Tibial artery (tissue), 4 donors: ENCODE measurements at places on chromosomes 2 and 18.
A peak's percentile ranks its signal among the peaks of the same experiment; 100 is the strongest.

DNA sequence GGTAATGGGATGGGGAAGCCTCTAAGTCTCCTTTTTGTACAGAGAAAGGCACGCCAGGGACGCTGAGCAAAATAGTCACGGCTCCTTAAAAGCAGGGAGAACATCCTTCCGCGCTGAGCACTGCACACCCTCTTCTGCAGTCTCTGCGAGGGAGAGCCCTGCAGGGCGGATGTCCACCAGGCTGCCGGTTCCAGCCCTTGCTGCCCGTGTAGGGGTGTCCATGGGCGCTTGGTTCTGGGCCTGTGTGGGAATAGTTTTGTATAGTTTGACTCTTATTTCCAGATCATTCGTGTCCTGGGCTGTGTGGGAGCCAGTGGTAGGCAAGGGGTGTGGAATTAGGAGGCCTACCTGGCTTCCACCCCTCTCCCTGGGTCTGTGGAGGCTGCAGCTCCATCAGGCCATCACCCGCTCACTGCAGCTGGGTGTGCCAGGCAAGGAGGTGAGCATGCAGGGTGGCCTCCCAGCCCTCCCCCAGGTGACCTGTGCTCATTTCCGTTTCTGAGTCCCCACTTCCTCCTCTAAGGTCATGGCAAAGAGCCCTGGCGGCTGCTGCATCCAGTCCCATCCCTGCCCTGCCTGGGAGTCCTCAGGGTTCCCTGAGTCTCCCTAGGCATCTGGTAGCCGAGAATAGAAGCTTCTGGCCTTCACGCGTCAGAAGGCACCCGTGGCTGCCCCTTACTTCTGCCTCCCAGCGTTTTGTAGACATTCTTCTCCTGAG lies 202.6 kb downstream of the LDLRAD4 start:
- peak; percentile 64 for DNase-seq

GRCh38 chr2:173101687-173102086 lies 26.0 kb downstream of the MAP3K20 start:
- DNase-seq: no peak

GRCh38 chr2:3639653-3640052 lies 18.3 kb upstream of the ALLC start:
- peak; percentile 15 for DNase-seq

DNA sequence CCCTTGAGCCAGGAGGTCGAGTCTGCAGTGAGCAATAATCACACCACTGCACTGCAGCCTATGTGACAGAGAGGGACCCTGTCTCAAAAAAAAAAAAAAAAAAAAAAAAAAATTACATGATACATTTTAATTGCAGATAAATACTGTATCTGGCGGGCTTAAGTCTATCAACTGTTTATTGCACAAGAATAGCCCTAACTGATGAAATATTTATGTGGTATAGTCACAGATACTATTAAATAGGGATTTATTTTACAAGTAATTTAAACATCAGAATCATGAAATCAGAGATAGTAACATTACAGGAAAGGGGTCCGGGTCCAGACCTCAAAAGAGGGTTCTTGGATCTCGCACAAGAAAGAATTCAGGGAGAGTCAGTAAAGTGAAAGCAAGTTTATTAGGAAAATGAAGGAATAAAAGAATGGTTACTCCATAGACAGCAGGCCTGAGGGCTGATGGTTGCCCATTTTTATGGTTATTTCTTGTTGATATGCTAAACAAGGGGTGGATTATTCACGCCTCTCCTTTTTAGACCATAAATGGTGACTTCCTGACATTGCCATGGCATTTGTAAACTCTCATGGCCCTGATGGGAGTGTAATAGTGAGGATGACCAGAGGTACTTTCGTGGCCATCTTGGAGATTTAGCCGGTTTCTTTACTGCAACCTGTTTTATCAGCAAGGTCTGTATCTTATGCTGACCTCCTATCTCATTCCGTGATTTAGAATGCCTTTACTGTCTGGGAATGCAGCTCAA lies 166.6 kb downstream of the PMAIP1 start:
- DNase-seq: no peak

DNA sequence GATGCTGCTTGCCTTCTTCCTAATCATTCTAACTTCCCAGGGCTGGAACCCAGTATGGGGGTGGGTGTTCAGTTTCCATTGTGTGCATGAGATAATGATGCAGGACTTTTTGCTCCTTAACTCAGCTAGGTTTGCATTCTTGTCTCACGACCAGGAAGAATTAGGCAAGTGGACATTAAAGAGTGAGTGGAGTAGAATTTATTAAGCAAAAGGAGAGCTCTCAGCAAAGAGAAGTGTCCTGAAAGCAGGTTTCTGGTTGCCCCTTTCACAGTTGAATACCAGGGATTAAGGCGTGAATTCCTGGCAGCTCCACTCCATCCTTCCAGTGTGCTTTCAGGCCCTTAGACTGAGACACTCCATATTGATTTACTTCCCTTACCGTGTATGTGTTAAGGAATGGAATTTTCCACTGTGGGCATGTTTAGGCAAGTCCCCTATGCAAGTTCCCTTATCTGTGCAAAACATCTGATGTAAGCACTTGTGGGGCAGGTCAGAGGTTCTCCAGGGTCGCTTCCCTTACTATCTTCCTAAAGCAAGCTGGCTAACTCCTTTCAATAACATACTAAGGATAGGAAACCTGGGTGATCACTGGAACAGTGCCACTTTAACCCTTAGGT lies 126.5 kb downstream of the GPR39 start:
- no peak for DNase-seq

DNA sequence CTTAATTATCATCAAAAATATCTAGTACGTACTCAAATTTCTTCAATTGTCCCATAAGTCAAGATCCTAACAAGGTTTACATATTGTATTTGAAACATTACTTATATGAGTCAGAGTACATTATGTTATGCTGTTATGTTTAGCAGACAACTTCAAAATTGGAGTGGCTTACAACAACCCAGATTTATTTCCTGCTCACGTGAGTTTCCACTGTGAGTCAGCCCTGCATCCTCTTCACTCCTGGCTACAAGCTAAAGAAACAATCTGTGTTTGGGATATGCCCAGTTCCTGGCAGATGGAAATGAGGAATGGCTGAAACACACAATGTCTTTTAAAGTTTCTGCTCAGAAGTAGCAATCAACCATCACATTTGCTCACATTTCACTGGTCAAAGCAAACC lies 31.5 kb upstream of the TANC1 start:
- no peak for DNase-seq

GRCh38 chr2:210527286-210527685 lies 29.1 kb upstream of the CPS1 start:
- DNase-seq: no peak

- DNase-seq: no peak
These were observed 95.5 kb downstream of the LTBP1 start for GRCh38 chr2:33042265-33042664.

DNA sequence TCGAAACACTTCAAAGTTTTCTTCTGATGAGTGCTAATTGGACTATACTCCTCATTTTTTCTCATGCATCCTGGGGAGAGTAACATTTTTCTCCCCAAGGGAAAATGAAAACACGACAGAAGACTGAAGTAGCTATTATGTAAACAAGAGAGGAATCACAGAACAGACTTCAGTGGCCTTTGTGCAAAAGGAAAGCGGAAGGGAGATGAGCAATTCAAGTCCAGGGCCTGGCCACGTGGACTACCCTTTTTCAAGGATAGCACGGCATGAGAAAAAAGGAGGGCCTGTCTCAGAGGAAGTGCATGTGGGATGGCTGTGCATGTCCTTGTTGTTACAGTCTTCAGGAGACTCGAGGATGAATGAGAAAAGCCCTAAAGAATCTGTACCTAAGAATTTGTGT lies 43.8 kb upstream of the KCNE4 start:
- no peak for DNase-seq

- DNase-seq: no peak
These were observed 76.2 kb downstream of the DCDC2C start for GRCh38 chr2:3779496-3780049.

GRCh38 chr2:224208007-224208406 lies 168.9 kb upstream of the SERPINE2 start:
- DNase-seq: no peak

DNA sequence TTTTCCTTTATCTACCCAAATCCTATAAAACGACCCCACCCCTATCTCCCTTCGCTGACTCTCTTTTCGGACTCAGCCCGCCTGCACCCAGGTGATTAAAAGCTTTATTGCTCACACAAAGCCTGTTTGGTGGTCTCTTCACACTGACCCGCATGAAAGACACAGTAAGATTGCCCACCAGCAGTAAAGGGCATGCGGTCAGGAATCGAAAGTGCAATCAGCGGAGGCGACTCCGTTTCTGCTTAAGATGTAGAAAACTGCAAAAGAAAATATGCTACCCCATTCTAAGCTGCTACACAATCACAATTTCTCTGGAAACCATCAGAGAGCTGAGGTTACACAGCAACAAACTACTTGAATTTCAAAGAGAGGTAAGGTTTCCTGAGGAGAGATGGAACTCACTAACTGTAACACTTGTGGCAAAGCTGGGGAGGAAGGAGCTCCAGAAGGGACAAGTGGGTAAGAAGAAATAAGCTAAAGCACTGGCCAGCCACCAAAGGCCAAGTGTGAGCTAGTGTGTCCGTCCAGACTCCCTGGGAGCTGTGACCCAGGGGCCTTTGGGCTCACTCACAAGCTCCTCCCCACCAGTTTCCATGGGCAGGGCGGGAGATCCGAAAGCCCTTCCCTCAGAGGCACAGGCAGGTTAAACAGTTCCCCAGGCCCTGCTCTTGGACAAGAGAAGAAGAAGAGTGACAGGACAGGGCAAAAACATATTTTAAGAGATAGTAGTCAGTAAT lies 72.8 kb upstream of the TGFA start:
- no peak for DNase-seq

DNA sequence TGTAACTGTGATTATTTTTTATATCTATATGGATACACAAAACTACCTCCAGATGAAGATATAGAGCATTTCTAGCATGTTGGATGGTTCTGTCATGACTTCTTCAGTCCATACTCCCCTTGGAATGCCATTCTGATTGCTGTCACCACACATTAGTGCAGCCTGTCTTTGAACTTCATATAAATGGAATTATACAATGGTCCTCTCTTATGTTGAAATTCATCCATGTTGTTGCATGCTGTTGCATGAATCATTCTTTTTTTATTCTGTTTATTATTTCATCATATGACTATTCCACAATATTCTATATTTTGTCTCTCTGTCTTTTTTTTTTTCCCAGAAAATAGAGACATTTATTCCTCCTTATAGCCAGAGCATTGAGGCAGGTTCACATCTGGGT lies 74.1 kb downstream of the OSBPL6 start:
- DNase-seq: no peak

DNA sequence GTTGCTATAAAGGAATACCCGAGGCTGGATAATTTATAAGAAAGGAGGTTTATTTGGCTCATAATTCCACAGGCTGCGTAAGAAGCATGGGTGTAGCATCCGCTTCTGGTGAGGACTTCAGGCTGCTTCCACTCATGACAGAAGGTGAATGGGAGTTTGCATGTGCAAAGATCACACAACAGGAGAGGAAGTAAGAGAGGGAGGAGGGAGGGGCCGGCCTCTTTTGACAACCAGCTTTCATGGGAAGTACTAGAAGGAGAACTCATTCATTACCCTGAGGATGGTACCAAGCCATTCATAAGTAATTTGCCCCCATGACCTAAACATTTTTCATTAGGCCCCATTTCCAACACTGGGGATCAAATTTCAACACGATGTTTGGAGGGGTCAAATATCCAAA lies 386.8 kb upstream of the NETO1 start:
- no peak for DNase-seq

DNA sequence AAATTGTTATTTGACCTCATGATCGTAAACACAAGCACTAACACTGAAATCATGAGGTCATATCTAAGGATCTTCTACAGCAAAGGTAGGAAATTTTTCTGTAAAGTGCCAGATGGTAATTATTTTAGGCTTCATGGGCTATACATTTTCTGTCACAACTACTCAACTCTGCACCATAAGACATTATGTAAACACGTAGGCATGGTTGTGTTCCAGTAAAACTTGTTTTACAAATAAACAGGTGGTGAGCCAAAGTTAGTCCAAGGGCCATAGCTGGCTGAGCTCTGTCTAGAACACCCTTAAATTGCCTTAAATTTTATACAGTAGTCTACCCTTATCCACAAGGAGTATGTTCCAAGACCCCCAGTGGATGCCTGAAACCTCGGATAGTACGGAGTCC lies 147.3 kb upstream of the CYP1B1 start:
- DNase-seq: no peak

- DNase-seq: peak; percentile 44
These were observed 73.2 kb downstream of the ASB1 start for GRCh38 chr2:238499731-238500580.

GRCh38 chr2:57855212-57855611 lies 191.4 kb upstream of the VRK2 start:
- no peak for DNase-seq

DNA sequence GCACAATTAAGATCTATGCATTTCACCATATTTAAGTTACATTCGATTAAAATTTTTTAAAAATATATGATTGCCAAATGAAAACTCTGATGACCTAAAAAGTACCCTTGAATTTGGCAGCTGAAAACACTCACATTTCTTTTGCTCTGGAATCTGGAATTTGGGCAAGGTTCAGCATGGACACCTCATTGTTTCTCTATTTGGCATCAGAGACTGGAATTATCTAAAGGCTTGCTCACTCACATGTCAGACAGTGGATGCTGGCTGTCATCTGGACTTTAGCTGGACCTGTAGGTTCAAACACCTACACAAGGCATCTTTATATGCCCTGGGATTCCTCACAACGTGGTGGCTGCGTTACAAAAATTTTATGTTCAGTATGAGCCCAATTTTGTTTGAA lies 16.1 kb downstream of the MBOAT2 start:
- no peak for DNase-seq

- DNase-seq: no peak
These were observed 53.6 kb upstream of the AFF3 start for GRCh38 chr2:100195942-100196341.

DNA sequence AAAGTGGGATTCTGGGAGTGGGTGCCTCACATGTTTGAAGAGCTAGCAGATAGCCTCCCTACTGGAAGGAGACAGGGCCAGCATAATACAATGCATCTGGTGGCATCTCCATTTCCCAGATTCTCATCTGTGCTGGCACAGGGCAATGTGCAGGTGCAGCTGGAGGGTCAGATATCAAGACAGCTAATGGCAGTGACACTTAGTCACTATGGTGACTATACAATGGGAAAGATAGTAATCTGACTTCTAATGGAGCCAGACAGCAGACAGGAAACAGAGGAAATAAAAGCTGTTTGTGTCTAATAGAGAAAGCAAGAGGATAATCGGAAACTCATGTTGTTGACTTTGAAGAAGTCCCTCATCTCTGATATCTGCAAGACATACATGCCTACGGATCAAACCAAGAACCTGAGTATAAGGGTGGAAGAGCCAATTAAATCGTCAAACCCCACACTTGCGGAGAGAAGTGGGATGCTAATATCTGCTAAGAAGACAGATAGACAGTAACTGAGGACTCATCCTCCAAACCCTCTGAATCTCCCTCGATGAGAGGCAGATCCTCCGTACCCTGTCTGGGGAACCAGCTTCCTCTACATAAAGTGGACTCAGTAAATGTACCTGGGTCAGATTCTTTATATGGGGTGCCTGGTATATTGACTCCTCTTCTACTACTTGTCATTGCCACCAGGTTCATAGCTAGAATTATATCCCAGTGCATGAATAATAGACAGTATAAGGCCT lies 692.7 kb downstream of the SOCS6 start:
- no peak for DNase-seq
